ENCODE measurements at places on chromosomes 2 and 18.

DNA sequence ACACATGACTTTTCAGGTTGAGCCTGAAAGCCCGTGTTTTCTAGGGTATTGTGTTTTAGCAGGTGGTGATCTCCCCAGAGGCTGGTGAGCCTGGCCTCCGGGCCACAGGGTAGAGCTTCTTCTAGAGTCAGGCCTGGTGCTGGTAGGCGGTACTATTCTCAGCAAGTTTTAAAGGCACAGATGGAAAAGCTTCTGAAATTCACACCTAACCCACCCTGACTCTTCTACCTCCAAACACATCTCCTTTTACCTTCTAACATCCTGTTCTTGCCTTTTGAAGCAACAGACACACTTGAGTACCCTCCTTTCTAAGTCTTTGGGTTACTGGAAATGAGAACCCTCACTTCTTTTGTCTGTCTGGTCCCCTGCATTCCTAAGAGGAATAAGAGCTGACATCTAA lies 191.1 kb downstream of the SETBP1 start:
- DNase-seq: no peak

DNA sequence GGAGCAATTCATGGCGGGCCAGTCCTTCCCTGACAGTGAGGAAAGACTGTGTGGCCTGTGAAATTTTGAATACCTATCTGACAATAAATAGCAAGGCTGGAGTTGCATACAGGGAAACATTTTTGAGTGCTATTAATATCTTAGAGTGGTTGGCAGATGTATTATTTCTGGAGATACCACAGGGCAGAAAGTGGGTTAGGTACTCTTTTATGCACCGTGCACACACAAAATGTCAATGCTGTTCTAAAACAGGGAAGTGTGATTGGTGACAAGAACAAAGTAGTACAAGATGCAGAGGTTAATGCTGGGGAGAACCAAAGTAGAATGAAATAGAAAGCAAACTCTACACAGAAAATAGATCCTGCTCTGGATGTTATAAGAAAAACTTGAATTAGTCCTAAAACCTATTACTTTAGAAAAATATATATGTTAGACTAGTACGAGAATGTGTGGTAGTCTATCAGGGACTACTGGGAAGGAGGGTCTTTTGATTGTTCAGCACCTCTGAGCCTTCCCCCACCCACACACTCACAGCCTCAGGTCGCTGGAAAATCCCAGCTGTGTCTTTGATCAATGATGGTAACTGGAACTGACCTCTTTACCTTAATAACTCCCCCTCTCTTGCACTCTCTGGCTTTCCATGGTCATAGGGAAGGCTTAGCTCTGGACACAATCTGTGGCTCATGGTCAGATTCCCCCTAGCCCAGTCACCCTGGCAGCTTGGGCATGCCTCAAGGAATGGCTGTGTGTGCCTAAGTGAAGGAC lies 58.2 kb downstream of the SERPINB8 start:
- DNase-seq: no peak

DNA sequence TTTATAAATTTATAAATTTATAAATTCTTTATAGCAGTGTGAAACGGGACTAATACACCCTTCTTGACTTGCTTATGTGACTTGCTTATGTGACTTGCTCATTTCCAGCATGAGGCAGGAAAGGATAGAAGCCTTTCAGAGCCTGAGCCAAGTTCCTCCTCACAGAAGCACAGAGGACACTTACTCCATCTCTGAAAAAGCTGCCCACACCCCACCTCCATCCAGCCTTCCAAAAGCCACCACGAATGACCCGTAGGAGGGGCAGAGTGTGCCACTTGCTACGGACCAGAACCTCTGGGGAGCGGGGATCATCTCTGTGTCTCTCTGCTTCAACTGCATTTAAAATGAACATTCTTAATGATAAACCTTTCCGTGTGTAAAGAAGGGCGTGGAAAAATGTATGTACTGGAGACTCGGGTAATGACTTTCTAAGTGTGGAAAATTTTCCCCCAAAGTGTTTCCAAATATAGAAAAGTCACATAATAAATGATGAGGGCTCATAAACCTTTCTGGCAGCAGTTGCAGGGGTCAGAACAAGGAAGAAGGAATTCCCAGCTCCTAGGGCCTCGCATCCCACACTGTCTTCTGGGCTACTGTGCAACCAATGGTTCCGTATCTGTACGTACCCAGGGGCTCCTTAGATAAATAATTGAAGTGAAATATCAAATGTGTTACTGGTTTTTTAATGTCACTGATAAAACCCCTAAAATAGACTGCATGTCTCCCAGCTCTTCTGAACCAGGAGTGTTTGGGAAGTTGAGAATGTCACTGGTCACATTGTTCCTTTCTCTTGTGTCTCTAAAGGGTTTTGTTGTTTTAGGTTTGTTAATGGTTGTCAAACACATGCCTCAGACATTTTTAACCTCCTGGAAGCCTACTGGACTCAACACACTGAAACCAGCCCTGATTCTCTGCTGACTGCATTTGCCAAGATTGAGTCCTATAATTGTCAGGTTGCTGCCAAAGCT lies 104.5 kb upstream of the LTBP1 start:
- DNase-seq: no peak

DNA sequence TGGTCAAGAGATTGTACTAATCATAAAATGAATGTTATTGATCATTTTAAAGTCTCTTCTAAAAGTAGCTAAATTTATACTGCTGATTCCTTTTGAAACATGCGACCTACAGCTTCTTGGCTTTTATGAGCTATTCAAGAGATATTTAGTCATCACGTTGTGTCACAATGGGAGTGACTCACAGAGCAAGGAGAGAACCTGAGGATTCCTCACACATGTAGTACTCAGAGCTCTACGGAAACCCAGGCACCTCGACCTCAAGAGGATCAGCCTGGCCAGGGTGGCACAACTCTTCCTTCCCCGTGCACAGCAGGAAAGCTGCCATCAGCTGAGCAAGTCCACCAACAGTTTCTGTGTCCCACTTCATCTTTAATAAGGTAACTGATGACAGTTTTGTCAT lies at the start of gene DHRS9:
Gene DHRS9 (plus strand): TSS at position 223 of the 400 bp plus-strand sequence. CDS start 12,019 bp downstream, outside the sequence.
- DNase-seq: no peak

GRCh38 chr2:55112229-55113031 lies 62.2 kb upstream of the RTN4 start:
- DNase-seq: peak; percentile 80

GRCh38 chr18:74511823-74512222 lies 15.7 kb downstream of the CNDP2 start:
- DNase-seq: no peak

DNA sequence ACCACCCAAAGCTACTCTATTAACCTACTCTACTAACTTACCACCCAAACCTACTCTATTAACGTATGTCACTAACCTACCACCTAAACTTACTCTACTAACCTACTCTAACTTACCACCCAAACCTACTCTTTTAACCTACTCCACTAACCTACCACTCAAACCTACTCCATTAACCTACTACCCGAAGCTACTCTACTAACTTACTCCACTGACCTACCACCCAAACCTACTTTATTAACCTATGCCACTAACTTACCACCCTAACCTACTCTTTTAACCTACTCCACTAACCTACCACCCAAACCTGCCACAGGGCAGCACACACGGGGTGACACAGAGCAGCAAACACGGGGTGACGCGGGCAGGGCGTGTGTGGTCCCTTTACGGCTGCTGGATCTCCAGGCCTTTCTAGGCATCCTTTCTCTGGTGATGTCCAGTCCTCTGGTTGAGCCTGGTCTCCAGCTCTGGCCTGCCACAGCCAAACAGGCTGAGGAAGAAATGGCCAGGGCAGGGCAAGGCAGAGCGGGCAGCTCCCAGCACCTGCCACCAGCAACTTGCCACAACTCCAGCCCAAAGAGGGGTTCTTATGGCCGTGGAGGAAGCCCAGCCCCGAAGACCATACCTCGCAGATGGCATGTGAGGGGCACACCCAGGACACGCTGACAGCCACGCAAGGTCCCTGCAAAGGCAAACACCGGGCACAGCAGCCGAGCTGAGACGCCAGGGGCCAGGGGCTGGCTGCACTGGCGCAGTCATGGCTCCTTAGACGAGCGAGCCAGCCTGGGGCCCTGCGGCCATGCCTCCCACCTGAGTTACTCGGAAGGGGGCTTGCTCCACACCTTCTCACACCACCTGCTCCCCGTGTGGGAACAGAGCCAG lies 25.7 kb downstream of the PXDN start:
- DNase-seq: no peak

DNA sequence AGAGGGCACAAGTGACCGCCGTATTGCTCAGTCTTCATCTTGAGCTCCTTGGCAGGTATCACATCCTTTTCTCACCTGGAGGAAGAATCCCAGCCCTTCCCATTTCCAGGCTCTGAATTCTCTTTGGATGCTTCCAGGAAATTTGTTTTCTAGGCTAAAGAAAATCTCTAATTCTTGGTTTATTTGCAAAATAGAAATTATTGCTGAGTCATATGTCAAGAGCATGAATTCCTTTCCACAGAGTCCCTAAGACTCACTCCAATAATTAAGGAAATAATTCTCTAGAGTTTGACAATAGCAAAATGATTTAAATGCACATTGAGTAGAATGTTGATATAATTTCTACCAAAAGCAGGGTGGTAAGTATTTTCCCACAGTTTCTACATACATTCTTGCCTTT lies 16.3 kb upstream of the CCDC68 start:
- no peak for DNase-seq

DNA sequence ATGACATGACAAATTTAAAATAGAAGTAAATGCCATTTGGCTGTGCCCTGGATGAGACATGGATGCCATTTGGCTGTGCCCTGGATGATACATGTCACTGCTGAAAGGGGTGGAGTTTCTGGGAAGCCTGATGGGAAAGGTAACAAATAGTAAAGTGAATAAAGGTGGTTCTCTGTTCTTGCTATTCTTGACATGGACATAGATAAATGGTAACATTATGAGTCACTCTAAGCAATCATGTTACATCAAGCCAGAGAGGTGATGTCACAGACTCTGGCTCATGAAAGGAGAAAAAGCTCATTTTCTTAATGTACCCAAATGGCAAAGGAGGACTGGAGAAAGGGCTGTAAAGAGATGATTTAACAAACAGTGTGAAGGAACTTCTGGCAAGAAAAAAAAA lies 86.4 kb downstream of the EML6 start:
- peak; percentile 68 for DNase-seq

DNA sequence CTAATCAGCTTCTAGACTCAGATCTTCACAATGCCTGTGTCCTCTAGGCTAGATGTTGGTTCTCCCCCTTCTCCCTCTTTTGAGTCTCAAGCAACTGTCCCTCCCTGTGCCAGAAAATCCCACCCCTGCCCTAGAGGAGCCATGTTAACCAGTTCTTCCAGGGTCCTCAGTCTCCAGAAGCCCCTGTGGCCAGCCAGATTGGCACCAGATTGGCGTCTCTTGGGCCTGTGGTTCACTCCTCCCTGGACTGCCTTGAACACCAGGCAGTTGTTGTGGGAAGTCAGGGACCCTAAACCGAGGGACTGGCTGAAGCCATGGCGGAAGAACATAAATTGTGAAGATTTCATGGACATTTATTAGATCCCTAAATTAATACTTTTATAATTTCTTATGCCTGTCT lies 36.6 kb downstream of the CYP26B1 start:
- no peak for DNase-seq

GRCh38 chr2:36658277-36658748 lies 38.2 kb upstream of the VIT start:
- no peak for DNase-seq

DNA sequence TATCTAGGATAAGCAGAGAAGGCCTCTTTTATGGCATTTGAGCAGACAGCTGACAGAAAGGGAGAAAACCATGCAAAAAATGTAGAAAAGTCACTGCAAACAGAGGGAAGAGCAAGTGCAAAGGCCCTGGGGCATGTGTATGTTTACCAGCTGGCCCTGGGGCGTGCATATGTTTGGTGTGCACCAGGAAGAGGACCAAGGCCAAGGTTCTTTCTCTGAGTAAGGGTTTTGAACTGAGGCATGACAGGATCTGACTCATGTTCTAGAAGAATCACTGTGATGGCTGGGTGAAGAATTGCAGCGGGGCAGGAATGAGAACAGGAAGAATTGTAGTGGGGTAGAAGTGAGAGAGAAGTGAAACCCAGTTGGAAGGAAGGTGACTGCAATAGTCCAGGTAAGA lies 69.6 kb downstream of the STEAP3 start:
- DNase-seq: no peak

DNA sequence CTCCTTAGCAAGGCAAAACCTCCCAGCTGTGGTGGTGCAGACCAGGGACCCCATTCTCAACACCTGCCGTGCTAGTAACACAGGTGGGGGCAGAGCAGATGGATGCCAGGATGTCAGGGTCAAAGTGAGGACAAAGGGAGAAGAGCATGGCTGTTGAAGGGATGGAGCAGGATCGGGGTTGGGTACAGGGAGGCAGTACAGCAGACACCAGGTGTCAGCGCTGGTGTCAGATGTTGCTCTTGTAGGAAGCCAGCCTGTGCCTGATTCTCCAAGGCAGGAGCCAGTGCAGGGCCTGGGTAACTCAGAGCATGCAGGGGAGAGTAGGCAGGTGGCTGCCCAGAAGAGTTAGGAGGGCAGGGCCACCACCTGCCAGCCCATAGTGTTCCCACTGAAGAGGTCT lies 222.1 kb upstream of the SPRED2 start:
- no peak for DNase-seq

DNA sequence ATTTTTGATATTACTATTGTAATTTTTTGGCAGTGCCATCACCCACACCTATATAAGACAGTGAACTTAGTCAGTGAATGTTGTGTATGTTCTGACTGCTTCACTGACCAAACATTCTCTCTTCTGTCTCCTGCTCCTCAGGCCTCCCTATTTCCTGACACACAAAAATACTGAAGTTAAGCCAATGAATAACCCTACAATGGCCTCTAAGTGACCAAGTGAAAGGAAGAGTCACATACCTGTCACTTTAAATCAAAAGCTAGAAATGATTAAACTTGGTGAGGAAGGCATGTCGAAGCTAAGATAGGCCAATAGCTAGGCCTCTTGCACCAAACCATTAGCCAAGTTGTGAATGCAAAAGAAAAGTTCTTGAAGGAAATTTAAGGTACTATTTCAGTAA lies 151.9 kb downstream of the RND3 start:
- no peak for DNase-seq

DNA sequence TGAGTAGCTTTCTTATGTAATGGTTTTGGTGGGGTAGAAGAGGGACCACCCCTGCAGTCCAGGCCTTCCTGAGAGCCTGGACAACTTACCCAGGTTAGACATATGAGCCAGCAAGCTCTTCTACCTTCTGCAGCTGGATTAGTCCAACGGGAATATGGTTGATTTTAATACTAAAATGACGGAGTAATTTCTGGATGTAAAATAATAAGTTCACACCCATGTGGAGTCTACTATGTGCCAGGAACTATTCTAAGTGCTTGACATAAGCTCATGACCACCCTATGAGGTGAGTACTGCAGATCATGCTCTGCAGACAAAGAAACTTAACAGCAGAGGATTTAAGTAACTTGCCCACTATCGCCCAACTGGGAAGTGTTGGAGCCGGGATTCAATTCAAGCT lies 45.5 kb downstream of the DPP4 start:
- no peak for DNase-seq

GRCh38 chr18:75790111-75790510 lies 362.6 kb upstream of the SMIM21 start:
- DNase-seq: no peak

GRCh38 chr2:137968477-137969417 lies 4.5 kb downstream of the HNMT start:
- DNase-seq: no peak

All from AG10803 (cell line).